ENCODE measurements at places on chromosomes 3 and 15.

DNA sequence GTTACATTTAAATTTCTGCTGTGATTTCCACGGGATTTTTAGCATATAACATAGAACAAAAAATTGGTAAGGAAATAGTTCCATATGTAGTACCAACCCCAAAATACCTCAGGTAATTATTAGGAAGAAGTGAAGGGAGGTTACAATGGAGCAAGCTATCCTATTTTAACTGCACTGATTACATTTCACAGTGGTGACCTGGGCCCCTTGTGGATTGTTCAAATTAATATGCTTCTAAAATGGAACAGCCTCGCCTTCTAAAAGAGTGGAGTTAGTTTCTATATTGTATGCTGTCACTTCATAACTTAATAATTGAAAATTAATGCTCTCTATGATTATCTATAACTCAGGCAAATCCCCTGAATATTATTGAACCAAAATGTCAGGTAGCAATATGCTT is 651.7 kb upstream of the GBE1 start:
- DNase-seq, result no peak

DNA sequence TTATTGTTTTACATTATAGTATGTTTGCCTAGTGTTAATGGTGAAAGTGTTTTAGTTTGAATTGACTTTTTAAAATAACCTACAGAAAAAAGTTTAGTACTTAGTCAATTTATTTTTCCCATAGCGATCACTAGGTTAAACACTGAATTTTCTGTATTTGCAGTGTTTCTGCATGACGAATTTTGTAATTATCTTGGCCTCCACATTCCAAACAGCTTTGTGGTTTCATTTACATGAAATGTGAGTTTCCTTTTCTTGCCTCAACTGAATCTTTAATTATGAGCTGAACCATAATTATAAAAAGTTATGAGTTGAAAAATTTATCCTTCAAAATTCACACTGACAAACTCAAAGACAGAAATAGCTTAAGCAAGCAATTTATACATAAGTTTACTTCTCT is 235.5 kb downstream of the CTNNB1 start:
- DNase-seq, result no peak

GRCh38 chr15:75052972-75053747 is 29.8 kb downstream of the PPCDC start:
- no peak for DNase-seq

DNA sequence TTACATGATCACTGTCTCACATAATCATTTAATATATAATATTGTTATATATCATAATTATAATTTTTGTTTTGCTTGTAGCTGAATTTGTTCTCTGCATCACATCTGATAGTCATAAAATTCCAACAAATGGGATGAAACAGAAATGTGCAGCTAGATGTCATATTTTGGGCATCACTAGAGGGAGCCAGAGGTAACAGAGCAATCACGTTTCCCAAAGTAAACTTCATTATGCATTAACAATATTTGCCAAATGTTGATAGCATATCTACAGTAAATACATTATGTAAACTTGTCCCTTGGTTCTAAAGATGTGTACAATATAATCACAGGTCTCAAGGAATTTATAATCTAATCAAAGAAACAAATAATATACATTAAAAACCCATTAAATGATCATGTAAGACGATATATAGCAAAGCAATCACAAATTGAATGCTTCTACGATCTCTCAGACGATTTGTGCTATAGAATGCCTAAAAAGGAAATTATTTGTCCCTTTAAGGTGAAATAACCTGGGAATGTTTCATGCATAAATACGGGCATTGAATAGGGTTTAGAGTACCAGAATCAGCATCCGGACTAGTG is 234.2 kb upstream of the MCTP2 start:
- DNase-seq, result no peak

DNA sequence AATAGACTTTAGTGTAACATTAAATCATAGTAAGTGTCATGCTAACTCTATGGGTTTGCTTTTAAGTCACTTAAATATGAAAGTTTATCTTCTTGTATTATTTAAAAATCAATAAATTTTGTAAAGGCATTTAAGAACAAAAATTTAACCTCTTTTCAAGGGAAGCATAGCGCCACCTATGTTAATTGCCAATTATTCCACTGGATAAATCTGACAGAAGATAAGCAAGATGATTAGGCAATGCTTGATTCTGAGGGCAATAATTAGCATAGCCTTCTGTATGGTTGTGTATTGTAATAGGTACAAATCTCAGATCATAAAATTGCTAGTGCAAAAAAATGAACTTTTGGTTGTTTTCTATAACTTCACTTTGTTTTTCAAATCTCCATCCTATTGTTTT is 560.1 kb downstream of the GRM7 start:
- no peak for DNase-seq

- DNase-seq, result no peak
These were observed 393.2 kb downstream of the ERC2 start for GRCh38 chr3:56075089-56075488.

DNA sequence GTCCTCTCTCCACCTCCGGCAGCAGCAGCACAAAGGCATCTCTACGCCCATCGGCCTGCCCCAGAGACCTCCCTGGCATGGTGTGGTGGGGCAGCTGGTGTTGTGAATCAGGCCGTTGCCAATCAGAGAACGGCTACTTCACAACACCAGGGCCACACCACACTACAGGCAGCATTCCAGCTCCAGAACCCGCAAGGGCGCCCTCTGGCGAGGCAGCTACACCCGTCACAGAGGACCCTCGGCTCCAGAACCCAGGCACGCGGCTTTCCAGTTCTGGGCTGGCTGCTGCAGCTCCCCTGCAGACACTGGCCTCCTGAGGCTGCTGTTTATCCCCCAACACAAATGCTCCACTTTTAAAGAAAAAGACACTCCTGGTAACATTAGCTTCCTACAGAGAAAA is 127.5 kb upstream of the TOPAZ1 start:
- DNase-seq, result no peak

- DNase-seq, result no peak
These were observed 5.9 kb downstream of the ZBTB20 start for GRCh38 chr3:115141033-115141757.

GRCh38 chr3:35633332-35634124 is 5.8 kb upstream of the ARPP21 start:
- DNase-seq, result no peak

GRCh38 chr3:70150599-70150998 is 151.1 kb downstream of the SAMMSON start:
- DNase-seq, result no peak

DNA sequence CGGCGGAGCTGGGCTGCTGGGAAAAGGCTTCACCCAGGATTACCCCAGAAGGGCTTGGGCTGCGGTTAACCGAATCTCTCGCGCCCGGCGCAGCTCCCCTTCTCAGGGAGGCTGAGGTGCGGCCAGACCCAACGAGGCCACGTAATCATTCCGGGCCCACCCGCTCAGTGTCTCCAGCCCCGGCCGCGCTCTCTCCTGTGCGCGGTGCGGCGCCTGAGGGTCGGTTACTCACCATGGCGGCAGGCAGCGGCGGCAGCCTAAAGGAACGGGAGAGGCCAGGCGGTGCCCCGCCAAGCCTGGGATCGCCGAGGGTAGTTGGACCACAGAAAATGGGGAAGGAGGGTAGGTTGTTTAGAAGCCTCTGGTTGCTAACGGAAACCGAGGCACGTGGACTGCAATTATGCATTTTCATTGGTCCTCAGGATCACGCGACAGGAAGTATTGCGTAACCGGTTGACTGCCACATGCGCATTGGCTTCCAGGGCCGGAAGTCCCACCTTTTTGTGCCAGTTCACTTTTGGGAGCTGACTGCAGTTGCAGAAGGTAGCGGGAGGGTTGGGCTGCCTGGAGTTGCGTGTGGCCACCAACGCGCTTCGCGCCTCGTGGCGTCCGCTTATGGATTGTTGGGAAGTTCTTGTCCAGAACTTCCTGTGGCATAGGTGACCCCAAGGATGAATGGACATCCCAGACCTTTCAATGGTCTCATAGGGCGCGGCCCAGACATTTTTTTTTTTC is at the start of gene LZTFL1:
TSS of gene LZTFL1 (minus strand) at position 363 of the 735 bp plus-strand sequence. CDS start at position 235, 128 bp downstream.
- DNase-seq, result peak; percentile 86

- peak; percentile 76 for DNase-seq
These were observed 42.7 kb upstream of the B3GNT5 start for GRCh38 chr3:183210341-183210740.

DNA sequence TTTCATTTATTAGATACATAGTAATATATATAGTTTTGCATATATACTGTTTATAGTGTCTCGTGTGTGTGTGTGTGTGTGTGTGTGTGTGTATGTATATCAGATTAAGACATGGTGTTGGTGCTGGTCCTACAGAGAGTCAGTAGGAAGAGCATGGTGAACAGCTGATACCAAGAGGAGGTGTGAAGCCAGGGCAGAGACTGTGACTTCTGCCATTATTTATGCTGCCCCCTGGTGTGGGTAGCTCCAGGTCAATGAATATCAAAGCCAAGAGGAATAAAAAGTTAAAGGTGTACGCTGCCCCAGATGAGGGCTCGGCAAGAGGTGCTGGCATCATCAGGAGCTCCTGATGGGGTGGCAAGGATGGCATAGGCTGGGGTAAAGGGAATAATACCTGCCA is 299.5 kb upstream of the RASGRP1 start:
- DNase-seq, result no peak

DNA sequence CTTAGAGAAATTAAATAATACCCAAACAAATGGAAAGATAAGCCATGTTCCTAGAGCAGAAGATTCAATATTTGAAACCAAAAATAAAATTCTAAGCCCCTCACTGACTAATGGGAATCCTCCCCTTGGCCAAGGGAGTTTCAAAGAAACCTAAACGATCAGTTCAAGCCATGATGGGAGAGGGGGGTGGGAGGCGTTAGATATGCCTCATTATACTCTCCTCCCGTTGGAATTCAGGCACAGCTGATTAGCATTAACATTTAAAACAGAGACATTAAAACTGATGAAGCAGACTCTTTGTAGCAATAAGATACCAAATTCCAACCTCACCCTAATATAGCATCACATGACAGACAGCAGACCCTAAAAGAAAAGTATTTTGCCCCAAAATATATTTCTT is 32.9 kb downstream of the OCA2 start:
- DNase-seq, result no peak

- DNase-seq, result no peak
These were observed 60.3 kb downstream of the MAP6D1 start for GRCh38 chr3:183764847-183765731.

- DNase-seq, result no peak
These were observed 561 bp upstream of the CPLX3 start for GRCh38 chr15:74825866-74826265.

DNA sequence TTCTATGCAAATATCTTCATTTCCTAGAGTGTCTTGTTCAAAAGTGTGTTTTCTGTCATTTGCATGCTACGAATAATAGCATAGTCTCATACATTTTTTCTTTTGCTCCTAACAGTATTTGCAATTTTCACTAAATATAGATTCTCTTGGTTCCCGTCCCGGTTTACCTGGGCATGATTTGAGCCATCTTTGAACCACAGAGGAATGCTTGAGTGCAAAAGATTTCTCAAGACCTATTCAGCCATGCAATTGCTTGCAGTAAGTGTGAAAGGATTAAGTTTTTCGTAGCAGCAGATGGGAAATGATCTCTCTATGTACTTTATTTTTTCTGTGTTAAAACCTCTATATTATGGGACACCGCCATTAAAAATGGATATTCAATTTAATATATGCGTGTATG is 733.0 kb downstream of the ZPLD1 start:
- DNase-seq, result no peak

DNA sequence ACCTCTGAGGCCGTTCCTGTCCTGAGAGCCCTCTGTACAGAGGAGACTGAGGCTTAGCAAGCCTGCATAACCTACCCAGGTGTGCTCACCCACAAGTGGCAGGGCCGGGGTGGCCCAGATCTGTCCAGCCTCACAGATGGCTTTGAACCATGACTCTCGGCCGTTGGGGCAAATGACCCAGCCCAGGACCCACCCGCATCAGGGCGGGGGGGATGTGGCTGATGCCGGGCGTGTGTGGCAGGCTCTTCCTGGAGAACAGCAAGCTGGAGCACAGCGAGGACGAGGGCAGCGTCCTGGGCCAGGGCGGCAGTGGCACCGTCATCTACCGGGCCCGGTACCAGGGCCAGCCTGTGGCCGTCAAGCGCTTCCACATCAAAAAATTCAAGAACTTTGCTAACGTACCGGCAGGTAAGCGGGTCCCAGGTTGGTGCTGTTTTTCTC is 133.5 kb downstream of the LRRK1 start:
- DNase-seq, result no peak

DNA sequence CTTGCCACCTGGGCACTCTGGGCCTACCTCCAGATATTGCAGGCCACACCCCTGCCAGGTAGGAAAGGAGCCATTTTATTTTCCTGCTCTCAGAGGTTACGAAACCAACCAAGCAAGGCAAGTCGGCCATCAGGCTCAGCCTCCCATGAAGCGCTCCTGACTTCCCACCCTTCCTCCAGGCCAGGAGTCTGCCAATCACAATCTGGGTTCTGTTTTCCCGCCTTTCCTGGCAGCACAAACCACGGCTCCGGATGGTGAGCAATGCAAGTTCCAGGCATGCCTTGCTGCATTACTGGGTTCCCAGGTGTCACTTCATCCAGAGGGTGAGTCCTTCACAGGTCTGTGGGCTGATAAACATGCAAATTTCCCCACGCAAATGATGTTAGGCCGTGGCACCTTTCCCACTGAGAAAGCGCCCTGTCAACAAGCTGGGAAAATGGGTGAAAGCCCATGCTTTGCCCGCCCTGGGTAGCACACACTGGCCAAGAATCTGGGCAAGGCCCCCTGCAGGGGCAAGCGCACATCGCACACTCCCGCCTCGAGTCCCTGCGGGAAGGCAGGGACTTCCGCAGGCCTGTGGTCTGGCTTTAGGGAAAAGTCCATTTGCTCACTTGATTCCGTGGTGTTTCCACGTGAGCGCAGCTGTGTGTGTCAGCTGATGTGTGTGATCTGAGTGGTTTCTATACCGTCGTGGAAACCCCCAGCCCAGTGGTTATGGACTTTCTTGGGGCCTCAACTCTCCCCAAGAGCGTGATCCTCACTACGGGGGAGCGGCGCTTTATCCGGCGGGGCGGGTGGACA is 61.6 kb upstream of the RYK start:
- no peak for DNase-seq

GRCh38 chr3:138070006-138070405 is 45.4 kb downstream of the DZIP1L start:
- DNase-seq, result no peak

- DNase-seq, result no peak
These were observed 100.7 kb downstream of the ZIC4 start for GRCh38 chr3:147305533-147306250.

GRCh38 chr3:72625602-72626337 is 222.5 kb downstream of the SHQ1 start:
- DNase-seq, result no peak

DNA sequence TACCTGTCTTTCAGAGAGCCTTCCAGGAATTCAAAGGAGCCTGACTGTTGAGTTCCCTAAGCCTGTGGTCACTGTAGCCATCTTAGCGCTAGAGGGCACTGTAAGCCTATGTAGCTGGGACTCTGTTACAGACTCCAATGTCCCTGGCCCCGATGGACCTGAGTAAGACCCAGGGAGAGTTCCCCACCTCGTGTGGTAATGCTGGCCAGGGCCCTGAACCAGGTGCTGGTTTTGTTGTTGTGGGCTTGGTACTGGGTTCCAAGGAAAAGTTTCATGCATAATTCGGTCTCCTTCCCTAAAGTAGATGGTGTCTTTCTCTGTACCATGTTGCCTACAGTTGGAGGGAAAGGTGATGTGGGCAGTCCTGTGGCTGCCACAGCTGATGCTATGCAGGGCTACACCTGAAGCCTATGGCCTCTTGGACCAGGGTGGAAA is 32.4 kb downstream of the CDAN1 start:
- DNase-seq, result peak; percentile 18

- DNase-seq, result no peak
These were observed 6.6 kb upstream of the ATP10A start for GRCh38 chr15:25869701-25870100.

All from KG1 (cell line).